ENCODE measurements at places on chromosomes 2 and 18.

DNA sequence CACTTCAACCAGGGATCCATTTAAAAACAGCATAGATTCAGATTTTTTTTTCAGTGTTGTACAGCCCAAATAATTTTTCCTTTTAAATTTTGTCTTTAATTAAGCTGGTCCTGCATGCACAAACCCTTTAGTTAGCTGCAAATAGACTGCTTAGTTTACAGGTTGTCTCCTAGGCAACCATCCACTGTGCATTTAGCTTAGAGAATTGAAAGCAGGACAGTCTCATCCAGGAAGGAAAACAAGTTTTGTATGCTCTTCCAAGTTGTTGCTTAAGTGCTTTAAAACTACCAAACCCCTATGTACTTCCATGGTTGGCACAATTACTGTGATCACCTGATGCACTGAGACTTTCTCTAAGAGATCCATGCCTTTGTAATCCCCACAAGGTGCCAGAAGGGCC, at the start of gene MAP3K19:
MAP3K19 (minus strand) TSS at position 148 of the 400 bp plus-strand sequence. CDS start 22,800 bp downstream, outside the sequence.
- DNase-seq, result no peak

- no peak for DNase-seq
Measured at GRCh38 chr2:215831296-215831913, 181.9 kb downstream of the MREG start.

DNA sequence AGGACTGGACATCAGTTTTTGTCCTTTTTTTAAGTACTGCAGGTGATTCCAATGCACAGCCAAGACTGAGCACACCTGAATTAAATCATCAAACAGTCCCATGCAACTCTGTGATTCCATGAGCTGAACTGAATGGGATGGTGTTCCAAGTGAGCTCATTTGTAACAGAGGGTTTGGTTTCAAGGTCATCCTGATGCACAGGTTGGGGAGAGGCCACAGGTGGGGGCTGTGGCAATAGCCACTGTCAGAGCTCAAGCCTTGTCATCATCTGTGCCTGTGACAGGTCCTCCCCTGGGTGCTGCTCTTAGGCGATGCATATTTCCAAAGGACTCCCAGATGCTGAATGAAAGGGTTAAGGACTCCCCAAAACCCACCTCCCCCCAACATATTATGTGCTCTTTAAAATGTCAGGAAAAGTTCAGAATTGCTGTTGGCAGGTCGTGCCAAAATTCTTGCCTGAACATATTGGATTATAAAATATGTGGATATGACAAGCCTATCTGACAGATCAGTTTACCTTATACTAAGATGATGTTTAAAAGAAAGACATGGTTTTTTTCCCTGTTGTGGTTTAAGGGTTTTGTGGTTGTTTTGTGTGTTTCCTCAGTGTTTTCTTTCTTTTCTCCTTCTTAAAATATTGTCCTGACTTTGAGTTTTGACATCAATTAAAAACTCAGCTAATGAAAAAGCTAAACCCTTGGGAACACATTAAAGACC, 263.5 kb upstream of the SIX2 start:
- DNase-seq, result no peak

DNA sequence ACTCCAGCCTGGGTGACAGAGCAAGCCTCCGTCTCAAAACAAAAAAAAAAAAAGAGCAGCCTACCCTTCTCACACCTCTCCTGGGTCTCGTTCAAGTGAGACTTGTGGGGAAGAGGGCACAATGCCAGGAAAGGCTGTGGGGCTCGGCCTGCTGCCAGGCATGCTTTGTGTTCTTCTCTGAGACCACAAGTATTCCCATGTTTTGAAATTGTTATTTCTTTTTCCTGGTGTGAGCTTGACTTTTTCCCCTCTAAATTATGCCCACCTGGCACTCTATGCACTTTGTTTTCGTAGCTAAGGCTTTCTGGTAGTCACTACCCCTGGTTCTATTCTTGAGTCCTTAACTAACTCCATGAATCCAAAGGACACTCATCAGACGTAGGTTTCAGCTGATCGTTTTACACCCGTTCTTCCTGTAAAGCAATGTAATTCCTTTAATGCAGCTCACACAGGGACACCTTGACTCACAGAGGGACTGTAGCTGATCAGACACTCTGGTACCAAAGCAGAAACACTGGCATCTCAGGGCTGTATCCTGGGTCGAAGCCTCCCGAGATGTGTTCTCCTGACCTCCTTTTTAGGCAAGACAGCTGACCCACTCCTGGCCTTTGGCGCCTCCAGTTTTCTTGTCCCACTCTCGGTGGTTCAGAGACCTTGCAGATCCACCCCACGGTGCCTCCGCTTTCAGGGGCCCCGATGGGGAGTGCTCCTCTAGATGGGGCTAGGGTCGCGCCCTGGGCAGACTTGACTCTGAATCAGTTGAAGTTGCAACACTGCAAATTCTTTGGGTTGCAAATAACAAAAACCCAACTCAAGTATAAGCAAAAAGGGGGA, 193.3 kb upstream of the AGAP1 start:
- no peak for DNase-seq

- DNase-seq, result no peak
Measured at GRCh38 chr2:10447300-10447894, 730 bp downstream of the ODC1 start.

DNA sequence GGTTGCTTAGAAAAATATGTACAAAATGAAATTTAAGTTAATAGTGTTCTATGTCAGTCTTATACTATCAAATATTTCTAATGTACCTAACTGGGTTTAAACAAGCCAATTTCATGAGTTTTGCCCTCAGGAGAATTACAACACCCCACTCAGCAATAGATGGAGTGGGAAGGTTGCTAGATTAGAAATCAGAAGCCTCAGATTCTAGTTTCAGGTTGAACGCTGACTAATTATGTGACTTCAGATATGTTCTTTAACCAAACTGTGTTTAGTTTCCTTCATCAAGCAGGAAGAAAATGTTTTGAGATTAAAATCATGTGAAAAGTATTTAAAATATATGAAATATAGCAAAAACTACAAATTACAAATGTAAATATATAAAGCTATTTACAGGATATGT, 133.8 kb upstream of the KCNH7 start:
- DNase-seq, result no peak

DNA sequence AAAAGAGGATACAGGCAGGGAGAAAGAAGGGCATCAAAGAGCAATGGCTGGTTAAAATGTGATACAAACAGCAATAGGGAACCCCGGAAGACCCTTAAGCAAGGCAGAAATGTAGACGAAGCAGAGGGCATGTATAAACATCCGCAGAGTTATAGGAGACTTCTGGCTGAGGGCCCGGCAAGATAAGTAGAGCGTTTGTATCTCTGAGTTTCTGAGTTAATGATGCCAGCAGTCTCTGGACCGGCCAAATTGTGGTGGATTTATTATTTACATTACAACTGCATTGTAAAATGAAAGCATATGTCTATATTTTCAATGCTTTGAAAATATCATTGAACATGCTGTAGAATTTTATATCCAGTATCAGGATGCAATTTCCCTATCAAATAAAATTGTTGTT, 148.0 kb upstream of the KCTD1 start:
- no peak for DNase-seq

DNA sequence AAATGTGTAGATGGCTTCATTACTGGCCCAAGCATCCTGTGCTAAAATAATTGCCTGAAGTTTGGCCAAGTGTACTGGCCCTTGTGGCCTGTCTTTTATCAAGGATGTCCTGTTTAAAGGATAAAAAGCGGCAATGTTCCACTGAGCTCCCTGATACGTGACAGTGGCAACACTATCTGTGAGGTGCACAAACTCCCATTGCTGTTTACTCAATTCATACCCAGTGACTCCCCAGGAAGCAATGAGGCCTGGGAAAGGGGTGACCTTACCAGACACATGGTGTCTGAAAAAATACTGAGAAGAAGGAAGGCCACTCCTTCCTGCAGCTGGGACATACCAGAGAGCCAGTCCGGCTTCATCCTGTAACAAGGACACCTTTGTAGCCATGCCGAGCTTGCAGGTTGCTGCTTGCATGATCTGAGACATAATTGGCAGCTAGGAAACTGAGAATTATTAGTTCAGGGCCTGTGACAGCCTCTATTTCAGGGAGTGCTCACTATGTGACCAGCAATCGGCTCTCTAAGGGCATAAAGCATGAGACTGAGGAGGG, 198.5 kb upstream of the LRATD1 start:
- DNase-seq, result no peak

DNA sequence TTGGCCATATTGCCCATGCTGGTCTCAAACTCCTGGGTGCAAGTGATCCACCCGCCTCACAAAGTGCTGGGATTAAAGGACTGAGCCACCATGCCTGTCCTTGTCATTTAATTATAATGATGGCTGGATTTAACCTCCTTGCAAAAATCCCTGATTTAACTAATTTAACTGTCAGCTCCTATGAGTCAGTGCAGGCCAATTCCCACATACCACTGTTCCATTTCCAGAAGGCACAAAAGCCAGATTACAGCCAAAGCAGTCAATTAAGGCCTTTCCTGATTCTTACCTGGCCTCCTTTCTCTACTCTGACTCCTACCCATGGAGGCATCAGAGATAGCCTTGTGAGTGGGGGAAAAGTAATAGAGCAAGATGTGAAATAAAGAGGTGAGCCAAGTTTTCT, 12.3 kb upstream of the SLC35F5 start:
- no peak for DNase-seq

DNA sequence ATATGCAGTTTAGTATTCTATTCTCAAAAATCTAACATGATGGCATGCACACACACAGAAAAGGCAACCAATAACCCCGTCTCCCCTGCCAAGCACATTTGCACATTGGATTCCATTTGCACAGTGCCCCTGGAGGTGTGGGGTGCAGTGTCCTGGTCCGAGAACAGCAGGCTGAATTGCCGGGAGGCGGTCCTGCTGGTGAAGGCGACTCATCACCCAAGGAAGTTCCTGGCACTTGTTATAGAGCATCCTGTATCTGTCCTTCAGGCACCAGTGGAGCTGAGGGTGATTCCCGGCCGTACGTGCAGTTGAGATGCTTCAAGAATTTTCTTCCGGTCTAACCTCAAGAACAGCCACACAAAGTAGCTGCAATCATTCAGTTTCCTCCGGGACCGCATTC, 73.0 kb upstream of the RAB12 start:
- no peak for DNase-seq

DNA sequence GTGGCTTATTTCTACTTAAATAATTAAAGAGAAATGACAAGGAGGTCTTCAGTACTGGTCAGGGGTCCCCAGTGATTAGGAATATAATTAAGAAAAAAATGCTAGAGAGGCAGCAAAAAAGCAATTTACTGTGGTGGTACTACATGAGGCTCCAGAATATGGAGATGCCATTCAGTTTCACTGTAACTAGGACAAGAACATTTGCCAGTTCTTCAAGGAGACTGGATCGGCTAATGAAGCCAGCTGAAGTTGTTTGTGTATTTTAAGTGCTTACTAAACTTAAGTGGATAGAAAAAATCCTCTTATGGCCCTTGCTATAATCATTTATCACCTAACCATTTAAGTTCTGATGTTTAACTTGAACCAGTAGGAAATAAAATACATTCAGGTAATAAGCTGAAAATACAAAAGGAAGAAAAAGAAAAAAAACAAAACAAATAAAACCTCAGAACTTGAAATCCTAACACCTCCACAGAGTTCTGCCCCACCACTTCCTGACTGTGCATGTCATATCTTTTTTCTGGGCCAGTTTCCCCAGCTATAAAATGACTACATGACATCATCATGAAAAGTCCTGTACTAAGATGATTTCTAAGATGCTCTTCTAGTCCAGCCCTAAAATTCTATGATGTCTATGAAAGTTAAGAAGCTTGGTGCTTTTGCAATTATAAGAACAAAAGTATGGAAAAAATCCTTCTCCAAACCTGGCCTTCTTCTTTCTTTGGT, 98.0 kb downstream of the TRABD2A start:
- DNase-seq, result no peak

Measured in NCI-H187 (cell line).